T-helper 2 cell (primary cell): ENCODE measurements at places on chromosomes 13 and 19.

DNA sequence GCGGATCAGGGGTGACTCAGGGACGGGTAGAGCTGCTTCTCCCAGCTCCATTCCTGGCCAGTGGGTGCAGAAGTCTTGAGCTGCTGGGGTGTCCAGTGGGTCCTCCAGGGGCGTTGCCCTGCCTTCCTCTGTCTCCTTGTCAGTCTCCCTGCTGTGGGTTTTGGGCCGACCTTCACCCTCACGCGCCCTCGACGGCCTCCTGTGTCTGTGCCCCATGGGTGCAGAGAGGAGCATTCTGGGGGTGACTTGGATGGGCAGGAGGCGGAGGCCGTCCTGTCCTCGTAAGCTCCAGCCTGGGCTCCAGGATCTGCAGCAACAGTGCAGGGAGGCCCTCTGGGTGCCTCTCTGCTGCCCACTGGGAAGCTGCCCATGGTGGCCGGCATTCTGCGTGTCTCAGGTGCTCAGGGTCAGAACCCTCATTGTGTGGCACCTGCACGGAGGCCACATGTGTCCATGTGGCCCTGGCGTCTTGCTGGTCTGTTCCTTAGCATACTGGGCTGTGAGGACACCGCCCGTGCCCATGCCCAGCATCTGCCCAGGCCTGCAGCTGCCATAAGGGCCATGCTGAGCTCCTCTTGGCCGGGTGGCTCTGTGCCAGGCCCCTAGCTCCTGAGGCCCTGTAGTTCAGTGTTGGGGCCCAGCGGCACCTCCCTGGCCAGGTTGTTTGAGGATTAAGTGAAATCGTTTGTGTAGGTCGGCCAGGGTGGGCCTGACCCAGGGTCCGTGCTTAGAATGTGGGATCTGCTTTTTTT lies 17.3 kb downstream of the DOT1L start:
- DNase-seq, result no peak

- DNase-seq, result no peak
Measured at GRCh38 chr13:110113284-110113764, 193.6 kb downstream of the COL4A1 start.

- DNase-seq, result no peak
Measured at GRCh38 chr13:71685072-71685471, 181.9 kb downstream of the DACH1 start.

- peak; percentile 50 for DNase-seq
Measured at GRCh38 chr13:112842343-112842856, 126.6 kb upstream of the MCF2L start.

- DNase-seq, result no peak
Measured at GRCh38 chr19:47275791-47276461, 1.2 kb downstream of the INAFM1 start.

- no peak for DNase-seq
Measured at GRCh38 chr19:956766-957440, 27.2 kb upstream of the WDR18 start.

- no peak for DNase-seq
Measured at GRCh38 chr13:36344886-36345437, 1.2 kb downstream of the SPART start.

DNA sequence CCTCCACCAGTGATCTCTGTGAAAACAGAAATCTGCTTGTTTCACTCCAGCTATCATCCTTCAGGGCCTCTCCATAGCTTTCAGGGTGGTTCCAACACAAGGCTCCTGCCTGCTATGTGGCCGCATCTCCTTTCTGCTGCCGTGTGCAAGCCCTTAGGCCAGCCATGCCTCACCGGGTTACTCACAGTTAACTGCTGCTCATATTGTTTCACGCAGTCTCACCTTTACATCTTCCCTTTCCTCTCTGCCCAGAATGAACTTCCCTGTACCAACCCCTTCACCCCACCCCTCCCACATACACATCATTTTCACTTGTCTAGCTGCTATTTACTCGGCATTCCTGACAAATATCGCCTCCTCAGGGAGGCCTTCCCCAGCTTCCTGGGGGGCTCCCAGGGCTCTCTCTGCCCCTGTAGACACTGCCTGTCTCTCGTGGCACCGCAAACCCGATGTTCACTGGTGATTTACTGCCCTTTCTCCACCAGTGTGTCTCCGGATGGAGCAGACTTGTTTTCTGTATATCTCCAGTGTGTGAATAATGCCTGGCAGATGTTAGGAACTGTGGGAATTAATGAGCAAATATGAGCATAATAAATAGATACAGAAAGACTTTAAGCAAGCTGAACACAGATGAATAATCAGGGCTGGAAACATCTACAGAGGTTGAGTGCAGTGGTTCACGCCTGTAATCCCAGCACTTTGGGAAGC lies 39.3 kb upstream of the GPR183 start:
- no peak for DNase-seq

DNA sequence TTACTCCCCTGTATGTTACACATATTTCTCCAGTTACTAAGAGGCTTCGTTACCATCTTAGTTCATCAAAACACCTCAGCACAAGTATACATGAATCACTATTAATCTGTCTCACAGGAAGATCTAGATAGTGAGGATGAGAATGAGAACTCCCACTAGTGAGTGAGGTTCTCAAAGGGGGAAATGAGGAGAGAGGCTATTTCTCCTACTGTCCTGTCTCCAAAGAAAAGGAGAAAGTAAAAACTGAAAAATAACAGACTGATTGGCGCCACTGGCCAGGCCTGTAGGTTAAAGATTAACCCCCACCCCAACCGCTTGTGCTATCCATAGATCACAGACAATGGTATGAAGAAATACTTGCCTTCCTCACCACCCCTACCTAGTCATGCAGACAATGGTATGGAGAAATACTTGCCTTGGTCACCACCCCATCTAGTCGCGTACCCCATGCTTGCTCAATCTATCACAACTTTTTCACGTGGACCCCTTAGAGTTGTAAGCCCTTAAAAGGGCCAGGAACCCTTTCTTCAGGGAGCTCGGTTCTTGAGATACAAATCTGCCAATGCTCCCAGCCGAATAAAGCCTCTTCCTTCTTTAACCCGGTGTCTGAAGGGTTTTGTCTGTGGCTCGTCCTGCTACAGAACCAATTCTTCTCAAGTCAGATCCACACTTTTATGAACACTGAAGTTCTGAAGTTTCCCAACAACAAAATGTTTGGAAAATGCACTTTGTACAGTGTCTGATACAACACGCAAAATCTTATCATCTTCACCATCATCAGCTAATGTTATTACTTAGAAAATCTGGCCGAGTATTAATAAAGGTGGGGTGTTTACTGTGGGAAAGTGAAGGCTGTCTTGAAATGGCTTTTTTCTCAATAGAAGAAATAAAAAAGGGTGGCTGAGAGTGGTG lies 598.1 kb downstream of the UQCRFS1 start:
- DNase-seq, result no peak

- DNase-seq, result no peak
Measured at GRCh38 chr13:111858571-111858970, 208.4 kb upstream of the SOX1 start.

DNA sequence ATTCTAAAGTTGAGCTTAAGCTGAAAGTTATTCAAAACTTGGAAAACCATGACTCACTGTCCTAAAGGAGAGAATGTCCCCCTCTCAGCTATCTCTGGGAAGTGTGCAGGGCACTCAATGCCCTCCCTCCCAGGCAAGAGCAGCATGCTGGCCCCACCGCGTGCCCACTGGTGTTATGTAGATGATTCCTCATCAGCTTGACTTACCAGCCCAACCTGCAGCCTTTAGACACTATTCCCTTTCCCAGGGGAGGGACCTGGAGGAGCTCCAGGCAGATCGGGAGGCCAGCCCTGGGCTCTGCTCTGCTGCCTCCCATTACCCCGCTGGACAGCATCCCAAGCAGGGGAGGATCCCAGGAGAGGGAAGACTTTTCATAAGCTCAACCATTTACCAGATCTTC lies 124.6 kb downstream of the FGF14 start:
- no peak for DNase-seq

GRCh38 chr13:38900188-38900587 lies 90.4 kb downstream of the STOML3 start:
- no peak for DNase-seq

- no peak for DNase-seq
Measured at GRCh38 chr19:34519602-34520001, 38.0 kb downstream of the WTIP start.

DNA sequence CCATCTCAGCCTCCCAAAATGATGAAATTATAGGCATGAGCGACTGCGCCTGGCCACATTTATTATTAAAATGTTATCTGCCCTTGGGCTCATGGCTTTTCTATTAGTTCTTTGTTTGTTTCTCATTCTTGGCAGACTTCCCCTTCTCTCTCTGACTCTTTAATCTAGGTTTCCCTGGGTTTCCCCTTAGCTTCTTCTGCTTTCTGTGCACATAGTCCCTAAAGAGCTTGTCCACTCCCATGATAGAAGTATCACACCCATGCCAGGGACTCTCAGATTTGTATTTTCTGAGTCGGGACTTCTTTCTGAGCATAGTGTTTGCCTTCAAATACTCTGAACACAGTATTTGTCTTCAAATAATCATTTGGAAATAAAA lies 38.6 kb upstream of the ITM2B start:
- no peak for DNase-seq

DNA sequence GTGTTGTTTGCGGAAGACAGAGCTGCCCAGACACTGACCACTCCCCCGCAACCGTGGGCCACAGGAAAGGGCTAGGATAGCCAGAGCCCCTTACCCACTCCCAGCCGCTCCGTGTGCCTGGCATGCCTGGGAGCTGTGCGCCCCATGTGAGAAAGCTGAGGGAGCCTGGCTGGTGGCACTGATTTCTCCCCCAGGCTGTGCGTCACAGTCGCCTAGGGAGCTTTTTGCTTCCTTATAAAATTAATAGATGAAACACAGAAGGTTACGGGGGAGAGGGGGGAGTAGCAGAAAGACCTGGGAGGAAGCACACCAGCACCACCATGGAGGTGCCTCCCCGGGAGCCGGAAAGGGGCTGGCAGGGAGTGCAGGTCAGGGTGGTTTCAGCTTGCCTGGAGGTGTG lies 24.7 kb downstream of the DPF1 start:
- DNase-seq, result no peak

DNA sequence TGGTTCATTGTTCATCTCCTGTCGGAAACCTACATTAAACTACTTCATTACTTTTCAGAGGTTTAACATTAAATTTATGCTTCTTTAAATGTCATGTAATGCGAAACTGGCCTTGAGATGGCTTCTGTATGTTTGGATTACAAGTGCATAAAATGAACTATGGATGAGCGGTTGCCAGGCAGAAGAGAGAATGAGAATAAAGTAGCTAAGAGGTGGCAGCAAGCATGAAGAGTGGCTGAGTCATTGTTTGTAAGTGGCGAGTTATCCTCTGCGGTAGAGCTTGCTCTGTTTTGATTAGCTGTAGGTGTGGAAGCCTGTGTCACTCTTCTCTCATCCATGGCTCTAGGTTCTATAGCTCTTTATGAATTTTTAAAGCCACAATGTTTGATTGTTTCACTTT lies 1139.6 kb upstream of the PCDH9 start:
- no peak for DNase-seq

- DNase-seq, result no peak
Measured at GRCh38 chr13:104779311-104779993, 1713.2 kb upstream of the SLC10A2 start.

GRCh38 chr13:23584275-23584674 lies 14.1 kb downstream of the TNFRSF19 start:
- no peak for DNase-seq

DNA sequence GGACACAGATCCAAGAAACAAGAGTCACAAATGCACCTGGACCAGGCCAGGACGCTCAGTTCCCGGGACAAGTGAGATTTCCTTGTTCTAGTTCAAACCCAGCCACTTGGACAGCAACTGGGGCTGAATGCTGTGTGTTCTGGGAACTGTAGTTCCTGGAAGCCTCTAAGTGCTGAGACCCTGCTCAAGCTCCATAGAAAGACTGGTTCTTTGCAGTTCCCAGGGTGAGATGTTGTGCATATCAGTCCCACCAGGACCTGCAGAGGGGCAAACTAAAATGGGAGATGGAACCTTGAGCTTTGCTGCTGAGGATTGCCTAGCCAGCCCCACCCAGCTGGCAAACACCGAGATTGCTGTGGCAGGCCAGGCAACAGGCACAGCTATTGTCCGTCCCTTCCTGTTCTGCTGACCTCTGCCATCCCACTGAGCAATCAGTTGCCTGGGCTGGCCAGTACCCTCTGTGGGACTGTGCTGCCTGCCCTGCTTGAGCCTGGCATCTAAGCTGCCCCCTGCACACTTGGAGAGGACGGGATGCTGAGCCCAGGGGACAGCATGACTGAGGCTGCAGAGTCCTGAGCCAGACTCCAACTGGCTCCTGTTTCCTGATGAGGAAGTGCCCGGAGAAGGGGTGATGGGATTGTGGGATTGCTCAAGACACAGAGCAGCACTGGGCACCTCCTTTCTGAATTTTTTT lies 1.4 kb upstream of the GIPC1 start:
- no peak for DNase-seq

DNA sequence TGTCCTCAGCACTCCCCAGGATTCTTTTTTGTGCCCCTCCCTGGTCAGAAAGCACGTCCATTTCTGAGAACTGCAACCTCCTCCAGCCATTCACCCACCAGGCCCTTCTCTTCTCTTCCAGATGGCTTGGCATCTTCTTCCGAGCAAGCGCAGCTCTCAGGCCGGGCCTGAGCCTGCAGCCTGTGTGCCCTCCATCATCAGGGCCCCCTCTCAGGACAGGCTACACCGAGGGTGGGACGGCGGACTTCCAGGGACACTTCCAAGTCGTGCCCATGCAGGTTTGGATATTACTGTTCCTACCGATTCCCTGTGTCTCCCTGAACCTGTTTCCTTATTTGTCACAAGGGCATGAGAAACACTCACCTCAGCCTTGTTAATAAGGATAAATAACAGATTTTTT lies 28.4 kb downstream of the SOX1 start:
- DNase-seq, result no peak

GRCh38 chr19:30806311-30806710 lies 434.1 kb downstream of the ZNF536 start:
- no peak for DNase-seq

- no peak for DNase-seq
Measured at GRCh38 chr13:52812941-52813340, 35.5 kb downstream of the PCDH8 start.

- no peak for DNase-seq
Measured at GRCh38 chr19:17720440-17720839, 1.2 kb downstream of the MAP1S start.

DNA sequence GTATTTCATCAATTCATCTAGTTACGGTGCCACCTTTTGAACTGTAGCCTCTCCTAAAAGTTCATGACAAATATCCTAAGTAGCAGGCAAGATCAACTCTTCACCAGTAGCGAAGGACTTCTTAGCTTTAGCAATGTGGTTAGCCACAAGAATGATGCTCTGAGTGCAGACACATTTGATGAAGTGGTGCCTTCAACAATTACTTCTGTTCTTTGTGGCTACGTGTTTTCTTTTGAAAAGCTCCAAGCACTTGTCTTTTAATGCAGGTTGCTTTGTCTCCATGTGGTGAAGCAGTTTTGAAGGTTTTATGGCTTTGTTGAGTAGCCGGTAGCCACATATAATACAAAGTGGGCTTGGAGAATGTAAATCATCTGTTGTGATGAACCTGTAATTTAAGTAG lies 194.7 kb downstream of the B3GLCT start:
- DNase-seq, result no peak

DNA sequence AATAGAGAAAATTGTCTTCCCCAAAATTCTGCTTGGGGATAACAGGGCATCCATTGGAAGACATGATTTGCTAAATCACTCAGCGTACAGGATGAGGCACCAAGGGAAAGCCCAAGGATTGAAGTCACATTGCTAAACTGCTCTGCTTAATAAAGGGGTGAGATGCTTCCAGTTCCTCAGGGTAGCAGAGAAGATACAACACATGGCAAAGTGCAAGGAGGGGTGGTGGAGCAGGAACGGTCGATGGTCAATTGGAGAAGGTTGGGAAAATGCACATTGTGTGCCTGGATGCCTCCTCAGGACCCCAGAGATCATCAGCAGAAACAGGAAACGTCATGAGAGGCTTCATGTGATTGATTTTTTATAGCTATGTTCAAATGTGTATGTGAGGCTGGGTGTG lies 116.3 kb upstream of the SOX1 start:
- DNase-seq, result no peak
